ENCODE measurements at places on chromosomes 1 and 21.

DNA sequence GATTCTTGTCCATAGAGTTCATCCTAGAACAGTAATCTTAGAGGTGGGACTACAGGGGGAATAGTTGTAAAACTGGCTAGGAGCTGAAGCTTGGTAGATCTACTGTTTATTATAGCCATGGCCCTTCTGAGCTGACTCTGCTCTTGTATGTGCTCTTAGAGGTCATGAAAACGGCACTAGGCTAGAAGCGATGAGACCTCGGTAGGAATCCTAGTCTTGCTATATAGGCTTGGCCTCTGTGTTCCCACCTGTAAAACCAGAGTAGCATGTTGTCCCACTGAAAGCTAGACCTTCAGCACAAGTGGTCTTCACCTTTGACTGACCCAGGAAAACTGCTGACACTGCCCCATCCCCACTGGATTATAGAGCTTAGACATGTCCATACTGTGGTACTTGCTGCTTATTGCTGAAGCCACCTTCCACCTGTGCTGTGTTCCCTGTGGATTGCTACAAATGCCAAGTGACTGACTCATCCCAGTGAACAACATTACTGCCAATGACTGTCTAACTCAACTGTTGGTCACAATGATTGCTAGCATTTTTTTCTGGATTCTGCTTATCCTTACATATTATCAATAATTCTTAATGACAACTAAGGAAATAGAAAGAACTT lies 23.0 kb upstream of the PIGC start:
- DNase-seq = no peak

DNA sequence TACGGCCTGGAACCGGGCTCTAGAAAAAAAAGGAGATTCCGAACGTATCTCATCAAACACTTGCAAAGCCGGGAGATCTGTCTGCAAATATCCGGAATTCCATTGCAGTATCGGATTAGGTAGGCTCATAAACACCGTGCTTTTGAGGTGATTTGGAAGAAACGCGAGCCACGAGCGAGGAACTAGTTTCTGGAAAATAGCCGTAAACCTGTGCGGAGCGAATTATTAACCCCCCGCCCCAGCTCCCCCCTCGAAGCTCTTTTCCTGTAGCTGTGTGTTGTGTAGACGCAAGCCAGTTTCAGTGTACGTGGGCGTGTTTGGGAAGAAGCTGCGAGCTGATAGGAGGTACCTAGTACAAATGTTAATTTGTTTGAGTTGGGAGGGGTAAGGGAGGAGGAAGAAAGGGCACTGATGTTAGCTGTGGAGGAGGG lies 1.1 kb downstream of the RALGPS2 start:
- peak; percentile 35 for DNase-seq

- no peak for DNase-seq
Observed at GRCh38 chr1:83588140-83588539, 410.8 kb downstream of the TTLL7 start.

GRCh38 chr1:228234921-228235320 lies 27.1 kb downstream of the OBSCN start:
- DNase-seq = no peak

DNA sequence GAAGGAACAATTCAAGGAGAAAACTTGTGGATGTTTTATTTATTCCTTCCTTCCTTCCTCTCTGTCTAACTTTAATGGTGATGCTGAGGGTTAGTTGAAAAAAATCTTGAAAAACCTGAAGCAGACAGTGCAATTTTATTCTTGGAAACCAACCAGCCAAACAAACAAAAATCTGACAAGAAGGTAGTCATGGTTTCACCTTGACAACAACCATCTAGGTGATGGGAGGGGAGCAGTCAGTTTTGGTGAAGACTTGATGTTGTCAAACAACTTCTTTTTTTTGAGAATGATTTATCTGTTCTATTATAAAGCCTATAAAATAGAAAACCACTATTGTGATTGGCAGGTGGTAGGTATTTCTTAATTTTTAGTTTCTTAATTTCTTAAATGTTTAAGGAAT lies 92.4 kb upstream of the GPR88 start:
- DNase-seq = peak; percentile 43

GRCh38 chr1:86105533-86105866 lies 51.1 kb downstream of the COL24A1 start:
- DNase-seq = no peak

DNA sequence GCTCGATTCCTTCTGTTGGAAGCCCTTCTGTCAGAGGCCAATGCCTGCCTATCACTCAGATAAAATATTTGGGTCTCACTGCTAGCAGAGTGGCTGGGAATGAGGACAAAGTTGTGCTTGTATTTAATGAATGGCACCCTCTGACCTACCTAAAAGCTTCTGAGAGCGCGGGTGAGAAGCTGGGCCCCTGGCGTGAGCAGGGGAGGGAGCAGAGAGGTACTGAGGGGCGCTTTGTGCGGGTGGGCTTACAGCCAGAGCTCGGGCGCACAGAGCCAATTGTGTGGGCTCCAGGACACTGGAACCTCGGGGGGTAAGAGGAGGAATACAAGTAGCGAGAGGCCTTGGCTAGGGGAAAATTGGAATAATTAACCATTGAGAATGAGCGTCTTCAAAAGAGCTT lies 32.3 kb downstream of the PCAT6 start:
- DNase-seq = no peak

- DNase-seq = no peak
Observed at GRCh38 chr1:174815474-174815908, 184.3 kb upstream of the CACYBP start.

- no peak for DNase-seq
Observed at GRCh38 chr1:188240772-188241406, 1412.1 kb downstream of the PLA2G4A start.

GRCh38 chr21:17440969-17441368 lies 71.9 kb upstream of the CXADR start:
- DNase-seq = no peak

DNA sequence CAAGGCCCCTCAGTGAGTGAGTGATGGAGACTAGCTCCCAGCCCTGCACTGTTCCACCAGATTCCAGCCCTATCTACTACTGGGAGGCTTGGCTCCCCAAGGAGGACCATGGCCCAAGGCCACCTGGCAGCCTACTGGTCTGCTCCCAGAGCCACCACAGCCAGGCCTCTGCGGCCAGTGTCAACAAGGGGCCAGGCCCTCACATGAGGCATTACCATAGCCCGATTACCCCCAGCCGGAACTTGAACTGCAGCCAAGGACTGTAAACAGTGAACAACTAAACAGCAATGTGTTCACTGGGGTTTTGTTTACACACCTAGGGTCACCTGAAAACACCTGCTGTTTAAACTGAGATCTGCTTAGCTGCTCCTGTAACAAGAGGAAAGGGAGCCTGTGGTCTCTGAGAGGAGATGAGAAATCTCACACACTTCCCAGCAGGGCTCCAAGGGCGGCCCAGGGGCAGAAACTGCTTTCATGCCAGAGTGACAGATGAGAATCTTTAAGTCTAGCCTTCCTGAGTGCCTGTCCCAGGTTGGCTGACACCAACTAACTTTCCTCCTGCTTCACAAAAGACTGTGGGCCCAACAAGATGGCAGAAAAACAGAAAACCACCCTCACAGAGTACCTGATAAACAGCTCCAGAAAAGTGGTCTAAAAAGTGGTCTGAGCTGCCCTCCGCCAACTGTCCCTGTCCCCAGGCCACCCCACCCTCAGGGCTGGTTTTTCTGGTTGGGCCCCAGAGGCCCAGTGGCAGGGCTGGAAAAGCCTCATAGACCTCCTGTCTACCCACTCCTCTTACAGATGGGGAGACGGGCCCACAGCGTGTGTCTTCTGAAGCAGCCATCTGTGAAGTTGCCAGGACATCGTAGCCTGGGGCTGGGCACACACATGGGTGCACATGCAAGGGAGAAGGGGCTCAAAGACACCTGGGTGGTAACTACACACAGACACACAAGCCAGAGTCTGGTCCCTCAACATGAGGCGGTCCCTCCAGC lies 28.8 kb downstream of the MEF2D start:
- no peak for DNase-seq

DNA sequence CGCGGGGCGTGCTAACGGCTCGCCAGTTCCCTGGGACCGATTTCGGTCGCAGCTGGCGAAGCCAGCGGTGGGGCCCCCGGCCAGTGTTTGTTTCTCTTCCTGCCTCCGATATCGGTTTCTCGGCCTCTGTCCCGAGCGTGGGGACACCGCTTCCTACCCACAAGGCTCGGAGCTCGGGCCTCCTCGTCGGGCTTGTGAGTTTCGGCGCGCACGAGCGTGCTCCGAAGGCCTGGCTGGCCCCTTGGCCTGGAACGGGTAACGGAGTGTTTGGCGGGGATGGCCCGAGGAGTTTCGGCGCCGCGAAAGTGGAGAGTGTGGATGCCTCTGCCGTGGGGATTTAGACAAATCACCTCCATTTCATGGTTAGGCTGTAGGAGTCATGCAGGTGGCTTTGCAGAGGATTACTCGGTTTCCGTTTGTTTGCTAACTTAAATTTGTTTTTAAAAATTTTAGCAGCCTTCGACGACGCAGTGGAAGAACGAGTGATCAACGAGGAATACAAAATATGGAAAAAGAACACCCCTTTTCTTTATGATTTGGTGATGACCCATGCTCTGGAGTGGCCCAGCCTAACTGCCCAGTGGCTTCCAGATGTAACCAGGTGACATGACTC lies 559 bp downstream of the RBBP4 start:
- no peak for DNase-seq

GRCh38 chr1:244067893-244068292 lies 16.8 kb downstream of the ZBTB18 start:
- DNase-seq = no peak

GRCh38 chr1:21937034-21937371 lies at the start of gene HSPG2:
HSPG2 (minus strand) TSS chr1:21937310; CDS start chr1:21937217, 93 bp downstream.
- DNase-seq = no peak

GRCh38 chr1:11930571-11931445 lies 3.7 kb upstream of the PLOD1 start:
- DNase-seq = no peak

- no peak for DNase-seq
Observed at GRCh38 chr1:40625476-40626382, 39.8 kb downstream of the RIMS3 start.

GRCh38 chr1:1781526-1781903 lies 3.2 kb upstream of the NADK start:
- no peak for DNase-seq

GRCh38 chr1:242219905-242220304 lies 221.0 kb upstream of the MAP1LC3C start:
- no peak for DNase-seq

DNA sequence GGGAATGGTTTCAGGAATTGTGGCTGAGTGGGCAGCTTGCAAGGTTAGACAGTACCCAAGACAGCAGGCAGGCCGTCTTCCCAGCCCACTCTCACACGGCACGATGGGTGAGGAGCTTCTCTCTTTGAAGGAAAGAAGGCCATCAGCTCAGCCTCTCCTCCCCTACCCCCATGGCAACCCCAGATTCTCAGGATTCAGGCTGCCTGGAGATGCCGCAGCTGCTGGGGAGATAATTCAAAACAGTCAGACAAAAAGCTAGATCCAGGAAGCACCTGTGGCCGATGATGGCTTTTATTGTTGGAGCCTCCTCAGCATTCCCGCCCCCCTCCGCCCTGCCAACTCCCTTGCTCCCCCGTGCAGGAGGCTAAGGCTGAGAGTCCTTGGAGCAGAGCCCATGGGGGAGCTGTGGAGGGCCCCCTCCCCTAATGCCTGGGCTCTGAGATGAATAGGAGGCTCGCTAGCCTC lies 220.5 kb downstream of the TRABD2B start:
- no peak for DNase-seq

DNA sequence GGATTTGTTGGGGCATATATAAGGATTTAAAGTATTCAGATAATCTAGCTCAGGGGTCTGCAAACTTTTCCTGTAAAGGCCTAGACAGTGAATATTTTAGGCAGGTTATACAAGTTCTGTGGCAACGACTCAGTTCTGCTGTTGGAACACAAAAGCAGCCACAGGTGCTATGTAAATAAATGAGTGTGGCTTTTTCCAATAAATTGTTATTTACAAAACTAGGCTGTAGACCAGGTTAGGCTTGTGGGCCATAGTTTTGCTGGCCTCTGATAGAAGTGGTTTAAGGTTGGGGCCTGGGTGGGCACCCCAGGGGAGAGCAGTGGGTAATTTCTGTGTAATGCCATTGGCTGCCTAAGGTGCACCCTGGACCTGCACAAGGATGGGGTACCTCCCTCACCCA lies 16.9 kb upstream of the IGFN1 start:
- no peak for DNase-seq

- no peak for DNase-seq
Observed at GRCh38 chr1:56540467-56540866, 38.9 kb downstream of the PLPP3 start.

- no peak for DNase-seq
Observed at GRCh38 chr1:47843781-47844557, 153.2 kb downstream of the TRABD2B start.

GRCh38 chr1:47934243-47934805 lies 62.9 kb downstream of the TRABD2B start:
- no peak for DNase-seq

GRCh38 chr1:163657719-163658118 lies 336.0 kb downstream of the NUF2 start:
- DNase-seq = no peak

DNA sequence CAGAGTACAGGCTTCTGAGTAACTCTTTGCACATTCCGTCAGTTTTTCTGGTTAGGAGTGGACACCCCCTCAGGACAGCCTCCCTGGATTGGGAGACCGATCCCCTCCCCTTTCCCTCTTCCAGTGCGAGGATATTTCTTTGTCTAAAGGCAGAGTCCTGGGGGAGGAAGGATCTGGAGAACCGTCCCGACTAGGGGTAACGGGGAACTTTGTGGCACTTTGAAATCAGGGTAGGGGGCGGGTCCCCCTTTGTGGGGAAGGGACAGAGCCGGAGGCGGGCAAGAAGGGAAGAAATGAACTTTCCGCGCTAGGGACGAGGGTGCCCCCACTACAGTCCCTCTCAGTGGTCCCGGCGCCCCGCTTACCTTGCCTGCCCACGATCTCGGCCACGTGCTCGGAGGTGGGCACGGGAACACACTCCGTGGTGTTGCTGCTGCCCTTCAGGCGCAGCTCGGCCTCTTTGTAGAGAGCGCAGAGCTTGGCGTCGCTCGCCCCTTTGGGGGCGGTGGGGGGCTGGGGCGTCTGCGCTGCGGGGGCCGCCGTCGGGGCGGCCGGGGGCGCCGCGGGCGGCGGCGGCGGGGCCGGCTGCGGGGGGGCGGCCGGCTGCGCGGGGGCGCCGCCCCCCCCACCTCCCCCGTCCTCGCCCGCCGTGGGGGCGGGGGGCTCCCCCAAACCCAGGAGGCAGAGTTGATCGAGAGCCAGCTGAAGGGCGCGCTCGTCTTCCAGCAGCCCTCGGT lies 917 bp downstream of the MEX3A start:
- no peak for DNase-seq

DNA sequence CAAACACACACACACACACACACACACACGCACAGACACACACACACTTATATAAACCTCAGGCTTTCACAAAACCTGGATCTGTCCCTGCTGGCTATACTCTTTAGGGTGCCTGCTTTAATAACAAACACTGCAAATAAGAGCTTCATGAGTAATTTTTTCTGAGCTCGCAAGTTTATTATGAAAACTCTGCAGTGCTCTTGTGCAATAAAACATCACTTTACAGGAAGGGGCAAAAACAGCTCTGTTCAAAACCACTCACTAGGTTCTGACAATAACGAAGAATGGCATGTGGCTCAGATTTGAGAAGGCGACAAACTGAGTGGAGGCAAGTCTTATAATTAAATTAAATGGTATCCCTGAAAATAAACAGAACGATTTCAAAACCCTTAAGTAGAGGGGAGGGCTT lies 42.6 kb upstream of the CTPS1 start:
- DNase-seq = no peak
